ENCODE measurements at places on chromosomes 12 and 14.

- DNase-seq, result peak; percentile 50
Observed at GRCh38 chr14:90842726-90843125, 26.5 kb upstream of the TTC7B start.

DNA sequence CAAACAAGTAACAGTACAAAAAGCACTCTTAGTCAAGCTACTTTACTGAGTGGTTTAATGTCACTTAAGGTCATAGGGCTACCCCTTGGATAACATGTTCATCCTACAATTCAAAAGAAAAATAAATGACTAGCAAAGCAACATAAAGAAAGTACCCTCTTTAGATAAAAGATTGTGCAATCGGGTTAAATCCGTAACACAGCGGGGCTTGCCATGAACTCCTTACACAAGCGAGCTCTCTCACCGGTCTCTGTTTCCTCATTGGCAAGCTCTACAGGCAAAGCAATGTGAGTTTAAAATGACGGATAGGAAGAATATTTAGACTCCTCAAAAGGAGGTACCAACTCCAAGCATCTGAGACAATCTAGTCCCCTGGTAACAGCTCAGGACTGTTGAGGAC lies 140.6 kb downstream of the EGLN3 start:
- DNase-seq, result peak; percentile 29

DNA sequence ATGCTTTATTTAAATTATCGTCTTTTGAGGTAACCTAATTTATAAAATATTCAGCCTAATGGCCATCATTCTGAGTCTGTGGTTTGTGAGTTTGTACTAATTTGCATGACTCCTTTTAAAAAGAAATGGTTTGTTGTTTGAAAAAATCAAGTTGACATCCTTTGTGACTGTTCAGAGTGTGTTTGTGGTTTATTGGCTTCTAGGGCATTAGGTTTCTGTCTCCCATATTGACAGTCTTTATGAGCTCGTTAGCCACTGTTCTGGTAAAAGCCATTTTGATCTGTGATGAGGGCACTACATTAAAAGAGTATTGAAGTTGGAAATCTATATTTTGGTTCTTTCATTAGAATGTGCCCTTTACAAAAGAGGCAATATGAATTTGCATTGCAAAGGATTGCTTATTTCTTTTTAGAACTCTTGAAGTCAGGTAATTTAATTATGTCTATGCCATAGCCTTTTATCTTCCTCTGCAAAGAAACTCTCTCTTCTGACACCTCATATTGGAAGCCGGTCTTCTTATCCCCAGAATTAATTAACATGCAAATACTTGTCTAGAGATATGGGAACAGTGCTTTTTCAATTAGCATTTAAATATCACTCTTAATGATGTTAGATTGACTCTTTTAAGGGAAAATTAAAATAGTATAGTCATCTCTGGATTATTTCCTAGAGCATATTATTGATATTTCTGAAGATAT lies 95.0 kb downstream of the CRADD start:
- no peak for DNase-seq

- no peak for DNase-seq
Observed at GRCh38 chr12:100936661-100937060, 142.1 kb downstream of the ANO4 start.

GRCh38 chr14:69240527-69241173 lies 19.3 kb upstream of the GALNT16 start:
- no peak for DNase-seq

- DNase-seq, result no peak
Observed at GRCh38 chr14:92563765-92564285, 50.2 kb downstream of the RIN3 start.

- DNase-seq, result no peak
Observed at GRCh38 chr12:15632708-15633107, 156.5 kb downstream of the EPS8 start.

DNA sequence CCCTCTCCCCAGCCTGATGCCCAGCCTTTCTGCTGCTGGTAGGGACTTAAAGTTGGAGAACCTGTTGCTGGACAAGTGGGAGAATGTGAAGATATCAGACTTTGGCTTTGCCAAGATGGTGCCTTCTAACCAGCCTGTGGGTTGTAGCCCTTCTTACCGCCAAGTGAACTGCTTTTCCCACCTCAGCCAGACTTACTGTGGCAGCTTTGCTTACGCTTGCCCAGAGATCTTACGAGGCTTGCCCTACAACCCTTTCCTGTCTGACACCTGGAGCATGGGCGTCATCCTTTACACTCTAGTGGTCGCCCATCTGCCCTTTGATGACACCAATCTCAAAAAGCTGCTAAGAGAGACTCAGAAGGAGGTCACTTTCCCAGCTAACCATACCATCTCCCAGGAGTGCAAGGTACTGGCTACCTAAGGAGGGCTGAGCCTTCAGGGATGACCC lies 1.6 kb downstream of the TSSK4 start:
- no peak for DNase-seq

DNA sequence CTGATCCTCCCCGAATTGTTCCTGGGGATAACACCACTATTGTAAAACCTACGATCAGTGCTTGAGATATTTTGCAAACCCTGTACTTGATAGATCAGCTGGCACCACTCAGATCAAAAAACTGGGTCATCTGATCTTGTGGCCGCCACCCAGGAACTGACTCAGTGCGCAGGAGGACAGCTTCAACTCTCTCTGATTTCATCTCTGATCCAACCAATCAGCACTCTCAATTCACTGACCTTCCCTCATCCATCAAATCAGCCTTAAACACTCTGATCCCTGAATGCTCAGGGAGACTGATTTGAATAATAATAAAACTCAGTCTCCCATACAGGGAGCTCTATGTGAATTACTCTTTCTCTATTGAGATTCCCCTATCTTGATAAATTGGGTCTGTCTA lies 4.2 kb upstream of the XPOT start:
- DNase-seq, result no peak

GRCh38 chr12:89995870-89996269 lies 287.2 kb upstream of the ATP2B1 start:
- DNase-seq, result no peak

GRCh38 chr12:54039417-54040147 lies 6.7 kb downstream of the HOXC5 start:
- peak; percentile 87 for DNase-seq

DNA sequence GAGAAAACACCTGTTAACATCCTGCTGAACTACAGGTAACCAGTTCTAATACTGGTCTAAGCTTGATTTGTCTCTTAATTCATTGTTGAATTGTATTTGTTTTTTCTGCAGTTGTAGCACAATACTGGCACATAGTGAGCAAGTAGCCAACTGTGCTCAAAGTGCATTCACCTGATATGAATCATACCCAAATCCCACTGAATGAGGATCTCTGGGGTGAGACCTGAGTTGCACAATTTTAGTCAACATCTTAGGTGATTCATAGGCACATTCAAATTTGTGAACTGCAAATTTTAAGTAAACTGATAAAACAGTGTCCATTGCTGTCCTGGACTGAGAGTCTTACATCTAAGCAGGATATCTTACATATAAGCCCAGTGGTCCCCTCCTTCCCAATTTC lies 12.8 kb downstream of the KCNC2 start:
- DNase-seq, result no peak

GRCh38 chr12:19432309-19433170 lies 6.8 kb upstream of the AEBP2 start:
- no peak for DNase-seq

DNA sequence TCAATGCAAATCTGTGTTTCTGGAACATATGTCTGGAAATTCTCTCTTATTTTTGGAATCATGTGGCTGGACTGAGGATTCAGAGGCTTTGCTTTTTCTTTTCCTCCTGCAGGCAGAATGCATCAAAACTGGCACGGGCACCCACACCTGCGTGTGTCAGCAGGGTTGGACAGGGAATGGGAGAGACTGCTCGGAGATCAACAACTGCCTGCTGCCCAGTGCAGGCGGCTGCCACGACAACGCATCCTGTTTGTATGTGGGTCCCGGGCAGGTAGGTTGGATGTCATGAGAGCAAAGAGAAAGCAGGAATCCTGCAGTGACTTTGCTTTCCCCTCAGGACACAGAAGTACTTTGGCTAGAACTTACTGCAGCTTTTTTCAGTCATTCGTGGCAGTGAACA lies 90.3 kb downstream of the STAB2 start:
- DNase-seq, result peak; percentile 29

DNA sequence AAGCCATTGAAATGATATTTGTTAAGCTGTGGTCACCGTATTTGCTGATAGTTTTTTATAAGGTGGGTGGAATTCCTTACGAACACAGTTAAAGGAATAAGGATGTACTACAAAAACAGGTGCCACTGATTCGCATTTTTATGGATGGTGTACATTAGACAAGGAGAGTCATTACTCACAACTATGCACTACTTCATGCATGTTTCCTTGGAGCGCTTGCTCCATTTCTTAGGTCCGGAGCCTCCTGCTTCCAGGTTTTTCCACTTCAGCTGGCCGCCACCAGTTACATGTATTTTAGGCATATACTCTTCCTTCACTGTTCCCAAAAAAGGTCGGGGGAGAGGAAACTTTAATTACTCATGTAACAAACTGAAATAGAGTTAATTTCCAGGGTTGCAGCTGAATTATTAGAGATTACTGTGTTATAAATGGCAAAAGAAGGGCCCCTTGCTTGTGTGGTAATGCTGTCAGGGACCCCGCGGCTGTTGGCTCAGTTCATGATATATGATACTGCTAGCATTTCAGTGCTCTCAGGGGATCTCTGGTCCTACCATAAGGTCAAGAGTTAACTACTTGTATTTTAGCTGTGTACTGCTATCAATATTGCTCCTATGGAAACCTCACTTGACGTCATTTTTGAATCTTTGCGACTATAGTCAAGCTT lies 454.7 kb downstream of the NPAS3 start:
- peak; percentile 29 for DNase-seq

- DNase-seq, result no peak
Observed at GRCh38 chr12:100858656-100859055, 64.1 kb downstream of the ANO4 start.

GRCh38 chr12:1812650-1813302 lies 7.6 kb upstream of the LRTM2 start:
- no peak for DNase-seq

GRCh38 chr14:68718023-68718990 lies 74.6 kb downstream of the ZFP36L1 start:
- no peak for DNase-seq

- no peak for DNase-seq
Observed at GRCh38 chr12:25269701-25270100, 19.0 kb upstream of the KRAS start.

DNA sequence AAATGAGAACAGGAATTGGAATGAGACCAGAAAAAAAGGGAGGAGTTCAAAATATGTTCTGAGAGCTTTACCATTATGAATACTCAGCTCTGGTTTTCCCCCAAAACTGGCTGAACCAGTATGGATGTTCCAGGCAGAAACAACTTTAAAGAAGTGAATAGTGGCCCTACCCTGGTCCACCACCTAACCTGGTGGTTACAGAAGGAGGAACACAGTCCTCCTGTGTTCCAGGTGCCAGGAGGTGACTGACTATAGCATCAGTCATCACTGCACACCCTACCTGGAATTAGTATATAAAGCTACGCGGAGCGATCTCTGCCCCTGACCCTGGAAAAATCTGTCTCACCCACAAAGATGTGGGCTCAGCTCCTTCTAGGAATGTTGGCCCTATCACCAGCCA lies at the start of gene A2ML1:
A2ML1 (plus strand) TSS at position 324 of the 400 bp plus-strand sequence; CDS start at position 355, 31 bp downstream.
- DNase-seq, result no peak

DNA sequence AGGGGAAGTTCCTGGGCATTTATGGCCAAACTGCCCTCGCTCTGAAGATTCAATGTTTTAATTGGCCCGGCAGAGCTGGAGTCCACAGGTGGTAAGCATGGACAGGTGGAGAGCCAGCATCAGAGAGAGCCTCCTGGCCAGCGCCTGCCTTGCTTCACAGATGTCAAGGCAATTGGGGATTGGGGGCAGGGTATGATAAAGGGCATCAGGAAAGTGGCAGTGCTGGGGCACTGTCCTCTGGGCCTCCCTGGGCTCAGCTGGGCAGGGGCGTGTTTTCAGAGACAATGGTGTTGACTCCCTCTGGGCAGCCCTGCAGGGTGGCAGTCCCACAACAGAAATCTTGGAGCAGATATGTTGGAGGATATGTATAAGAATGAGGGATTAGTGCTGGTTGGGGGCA lies 237.3 kb downstream of the CACNA1C start:
- no peak for DNase-seq

DNA sequence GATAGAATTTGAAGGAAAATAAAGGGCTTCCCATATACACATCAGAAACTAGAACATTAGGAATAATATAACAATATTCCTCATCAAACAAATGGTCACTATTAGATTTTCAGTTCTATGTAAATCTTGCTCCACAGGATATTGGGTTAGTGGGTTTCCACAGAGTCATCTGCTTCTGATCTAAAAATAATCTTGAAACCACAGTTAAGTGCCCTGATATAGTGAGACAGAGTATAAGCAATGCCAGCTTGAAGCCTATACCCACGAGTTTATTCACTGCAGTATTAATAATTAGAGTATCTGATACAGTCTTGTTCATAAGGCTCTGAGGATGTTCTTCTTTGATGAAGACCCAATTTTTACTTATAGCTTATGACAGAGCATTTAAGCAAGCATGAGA lies 74.5 kb upstream of the ATF7IP start:
- no peak for DNase-seq

DNA sequence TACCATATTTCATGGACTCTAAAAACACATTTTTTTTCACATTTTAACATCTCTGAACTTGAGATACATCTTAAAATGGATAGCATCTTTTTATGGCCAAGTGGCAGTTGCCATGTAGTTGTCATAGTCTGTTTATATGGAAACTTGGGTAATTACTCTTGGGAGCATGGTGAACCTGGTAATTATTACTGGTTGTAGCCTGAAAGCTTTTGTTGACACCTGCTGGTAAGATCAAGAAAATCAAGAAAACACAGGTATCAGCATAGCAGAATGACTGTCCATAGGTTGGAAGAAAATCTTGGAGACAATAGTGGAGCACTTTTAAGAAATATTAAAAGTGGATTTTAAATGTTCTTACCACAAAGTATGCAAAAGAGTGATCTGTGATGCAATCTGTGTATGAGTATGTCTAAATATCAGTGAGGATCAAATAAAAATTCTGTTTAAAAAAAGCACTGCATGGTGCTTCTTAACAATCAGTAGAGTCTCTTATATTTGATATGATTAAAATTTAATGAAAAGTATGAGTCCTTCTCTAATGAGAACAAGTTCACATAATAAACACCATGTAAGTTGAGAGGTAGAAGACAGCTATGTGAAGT lies 44.2 kb downstream of the TTC8 start:
- no peak for DNase-seq

GRCh38 chr14:61668282-61668681 lies 27.0 kb upstream of the HIF1A start:
- DNase-seq, result no peak

- DNase-seq, result no peak
Observed at GRCh38 chr12:127964717-127965116, 302.3 kb upstream of the TMEM132C start.

DNA sequence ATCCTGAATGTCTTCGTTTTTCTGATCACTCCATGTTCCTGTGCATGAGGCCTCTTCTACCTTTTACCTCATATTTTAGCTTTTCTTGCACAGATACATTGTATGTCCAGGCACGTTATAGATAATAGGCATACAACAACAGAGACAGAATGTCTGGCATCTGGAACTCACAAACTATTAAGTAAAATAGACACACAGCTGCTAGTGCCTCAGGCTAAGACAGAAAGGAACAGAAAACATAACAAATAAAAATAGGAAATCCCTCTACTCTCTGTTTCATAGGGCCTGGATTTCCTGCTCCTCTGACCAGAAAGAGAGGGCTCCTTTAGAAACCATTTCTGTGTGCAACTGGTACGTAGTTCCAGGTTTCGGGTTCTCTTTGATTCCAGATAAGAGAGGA lies 48.6 kb downstream of the ATXN7L3B start:
- no peak for DNase-seq

GRCh38 chr14:31223331-31223730 lies 15.7 kb upstream of the HECTD1 start:
- DNase-seq, result no peak

Measured in lung (tissue), 17 donors.